ENCODE measurements at places on chromosomes 16 and 17.

GRCh38 chr17:4733073-4733531, 1.9 kb downstream of the MED11 start:
- no peak overlapping the region for H3K27ac ChIP-seq
- H3K36me3 ChIP-seq = no peaks in the 10 kb centered on the region
- no peak for DNase-seq
- no peak overlapping the region for H3K4me3 ChIP-seq
- H3K27me3 ChIP-seq = peaks cover 5% of the 10 kb centered on the region
- peaks cover 4% of the 10 kb centered on the region for H3K4me1 ChIP-seq

- peak; percentile 48 for DNase-seq
- peaks cover 2% of the 10 kb centered on the region for H3K4me1 ChIP-seq
- H3K27me3 ChIP-seq = no peaks in the 10 kb centered on the region
- H3K27ac ChIP-seq = no peak overlapping the region
- H3K36me3 ChIP-seq = no peaks in the 10 kb centered on the region
- no peak overlapping the region for H3K4me3 ChIP-seq
Measured at GRCh38 chr17:62822080-62822904, 14.2 kb upstream of the MARCHF10 start.

GRCh38 chr17:57516290-57517230, 228.5 kb downstream of the CCDC182 start:
- no peak overlapping the region for H3K4me3 ChIP-seq
- no peak for DNase-seq
- H3K27ac ChIP-seq = no peak overlapping the region

DNA sequence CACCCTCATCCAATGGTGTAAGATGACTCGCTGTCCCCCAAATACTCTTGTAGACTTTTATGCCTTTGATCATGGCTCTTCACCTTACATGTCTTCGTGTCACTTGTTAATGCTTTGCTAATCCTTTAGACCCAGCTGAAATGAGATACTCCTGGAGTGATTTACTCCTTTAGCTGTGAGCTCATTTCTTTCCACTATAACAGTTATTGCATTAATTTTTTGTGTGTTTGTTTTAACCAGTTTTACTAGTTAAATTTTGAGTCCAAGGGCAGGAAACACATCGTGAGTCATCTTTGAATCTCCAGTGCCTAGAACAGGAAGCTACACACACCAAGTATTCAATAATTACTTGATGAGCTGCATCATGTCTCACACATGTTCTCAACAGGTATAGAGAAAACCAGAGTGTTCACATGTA, 6.5 kb upstream of the CTCF start:
- DNase-seq = no peak

- no peaks in the 10 kb centered on the region for H3K27me3 ChIP-seq
- no peaks in the 10 kb centered on the region for H3K36me3 ChIP-seq
- peaks cover 7% of the 10 kb centered on the region for H3K4me1 ChIP-seq
- DNase-seq = no peak
Measured at GRCh38 chr17:79923974-79924638, 84.9 kb upstream of the CBX4 start.

DNA sequence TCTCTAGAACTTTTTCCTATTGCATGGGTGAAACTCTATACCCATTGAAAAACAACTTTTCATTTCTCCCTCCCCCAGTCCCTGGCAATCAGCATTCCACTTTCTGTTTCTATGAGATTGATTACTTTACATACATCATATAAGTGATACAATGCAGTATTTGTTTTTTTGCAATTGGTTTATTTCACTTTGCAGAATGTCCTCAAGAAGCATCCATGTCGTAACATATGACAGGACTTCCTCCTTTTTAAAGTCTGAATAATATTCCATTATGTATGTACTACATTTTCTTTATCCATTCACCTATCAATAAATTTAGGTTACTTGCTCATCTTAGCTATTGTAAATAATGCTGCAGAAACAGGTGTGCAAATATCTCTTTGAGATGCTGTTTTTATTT, 8.8 kb downstream of the IL21R start:
- H3K4me1 ChIP-seq = peaks cover 6% of the 10 kb centered on the region
- no peak overlapping the region for H3K4me3 ChIP-seq
- H3K27me3 ChIP-seq = no peaks in the 10 kb centered on the region
- no peak for DNase-seq

DNA sequence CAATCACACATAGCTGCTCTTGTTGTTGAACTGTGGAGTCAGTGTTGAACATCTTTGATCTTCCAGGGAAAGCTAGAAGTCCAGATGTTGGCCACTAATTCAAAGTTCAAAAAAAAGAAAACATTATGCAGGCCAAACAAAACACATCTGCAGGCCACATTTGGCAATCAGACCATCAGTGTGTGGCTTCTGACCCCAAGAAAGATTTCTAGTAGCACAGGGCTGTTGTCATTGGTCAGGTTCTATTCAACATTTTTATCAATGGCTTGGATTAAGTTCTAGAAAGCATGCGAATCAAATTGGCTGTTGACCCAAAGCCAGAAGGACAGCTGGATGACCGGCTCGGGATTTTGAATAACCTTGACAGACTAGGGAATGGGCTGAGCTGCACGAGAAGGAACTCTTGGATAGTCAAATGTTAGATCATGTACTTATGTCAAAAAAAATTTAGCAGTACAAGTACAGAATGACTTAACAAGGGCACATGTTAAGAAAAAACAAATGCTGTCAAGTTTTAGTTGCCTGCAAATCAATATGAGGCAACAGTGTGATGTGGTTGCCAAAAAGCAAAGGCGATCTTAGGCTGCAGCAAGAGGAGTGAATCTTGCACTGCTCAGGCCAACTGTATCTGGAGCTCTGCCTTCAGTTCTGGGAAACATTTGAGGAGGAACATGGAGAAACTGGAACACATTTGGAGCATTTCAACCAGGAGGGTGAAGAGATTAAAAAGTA, 187.6 kb downstream of the RGS9 start:
- H3K4me3 ChIP-seq = no peak overlapping the region
- no peak overlapping the region for H3K27ac ChIP-seq
- DNase-seq = peak; percentile 43
- no peaks in the 10 kb centered on the region for H3K27me3 ChIP-seq

GRCh38 chr16:4935241-4935855, 1.6 kb downstream of the PPL start:
- peak overlapping the region; percentile 23 for H3K4me3 ChIP-seq
- DNase-seq = peak; percentile 63
- no peaks in the 10 kb centered on the region for H3K27me3 ChIP-seq
- H3K36me3 ChIP-seq = no peaks in the 10 kb centered on the region
- H3K27ac ChIP-seq = peak overlapping the region; percentile 88

GRCh38 chr17:80817861-80818260, 173.8 kb upstream of the CHMP6 start:
- no peak for DNase-seq
- H3K36me3 ChIP-seq = no peaks in the 10 kb centered on the region
- H3K4me1 ChIP-seq = peaks cover 4% of the 10 kb centered on the region
- no peaks in the 10 kb centered on the region for H3K27me3 ChIP-seq

DNA sequence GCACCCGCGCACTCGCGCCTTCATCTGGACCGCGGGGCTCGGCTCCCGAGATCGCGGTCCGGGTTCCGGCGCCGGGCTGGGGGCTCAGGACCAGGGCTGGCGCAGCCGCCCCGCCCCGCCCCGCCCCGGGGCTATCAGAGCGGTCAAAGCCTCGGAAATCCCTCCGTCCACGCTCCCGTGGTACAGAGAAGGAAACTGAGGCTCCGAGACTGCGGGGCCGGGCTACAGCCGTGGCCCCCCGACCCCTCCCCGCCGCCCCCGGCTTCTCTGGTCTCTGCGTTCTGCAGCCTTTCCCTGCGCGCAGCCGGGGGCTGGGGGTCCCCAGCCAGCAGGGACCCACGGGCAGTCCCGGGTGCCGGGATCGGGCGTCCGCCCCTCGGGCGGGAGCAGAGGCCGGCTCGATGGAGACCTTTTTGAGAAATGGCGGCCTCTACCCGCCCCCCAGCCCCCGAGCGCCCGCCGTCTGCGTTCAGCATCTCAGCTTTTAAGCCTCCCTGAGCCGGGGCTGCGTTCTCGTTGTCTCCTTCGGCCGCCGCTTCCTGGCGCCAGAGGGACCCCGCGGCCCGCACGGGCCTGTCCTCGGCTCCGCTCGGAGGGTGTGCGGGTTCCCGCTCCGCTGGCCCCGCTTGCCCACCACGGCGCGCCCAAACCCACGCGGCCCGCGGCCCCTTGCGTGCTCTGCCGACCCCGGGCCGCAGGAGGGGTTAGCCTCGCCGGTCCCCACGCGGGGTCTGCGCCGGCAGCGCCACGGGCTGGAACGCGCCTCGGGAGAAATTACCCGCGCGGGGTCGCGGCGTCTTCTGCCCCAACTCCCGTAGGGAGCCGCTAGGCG, 1.5 kb upstream of the NPTX1 start:
- no peak overlapping the region for H3K27ac ChIP-seq
- H3K36me3 ChIP-seq = no peaks in the 10 kb centered on the region
- H3K4me1 ChIP-seq = peaks cover 21% of the 10 kb centered on the region
- DNase-seq = peak; percentile 72
- H3K27me3 ChIP-seq = peaks cover 60% of the 10 kb centered on the region
- no peak overlapping the region for H3K4me3 ChIP-seq

DNA sequence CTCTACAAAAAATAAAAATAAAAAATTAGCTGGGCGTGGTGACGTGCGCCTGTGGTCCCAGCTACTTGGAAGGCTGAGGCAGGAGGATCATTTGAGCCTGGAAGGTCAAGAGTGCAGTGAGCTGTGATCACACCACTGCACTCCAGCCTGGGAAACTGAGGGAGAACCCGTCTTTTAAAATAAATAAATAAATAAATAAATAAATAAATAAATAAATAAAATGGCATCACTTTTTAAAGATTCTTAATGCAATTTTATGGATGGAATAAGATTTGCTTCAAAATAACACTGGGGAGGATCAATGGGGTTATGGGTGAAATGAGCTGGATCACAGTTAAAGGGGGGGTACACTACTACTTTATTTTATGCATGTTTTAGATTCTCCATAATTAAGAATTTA, 14.9 kb downstream of the GDE1 start:
- no peak for DNase-seq
- H3K36me3 ChIP-seq = peaks cover 17% of the 10 kb centered on the region
- no peak overlapping the region for H3K27ac ChIP-seq
- no peaks in the 10 kb centered on the region for H3K4me1 ChIP-seq
- H3K27me3 ChIP-seq = no peaks in the 10 kb centered on the region

- peaks cover 38% of the 10 kb centered on the region for H3K4me1 ChIP-seq
- peak overlapping the region; percentile 100 for H3K27ac ChIP-seq
- H3K27me3 ChIP-seq = no peaks in the 10 kb centered on the region
Measured at GRCh38 chr17:57953219-57953618, 2.0 kb downstream of the CUEDC1 start.

- no peak overlapping the region for H3K27ac ChIP-seq
- no peak overlapping the region for H3K4me3 ChIP-seq
- DNase-seq = no peak
- no peaks in the 10 kb centered on the region for H3K36me3 ChIP-seq
Measured at GRCh38 chr16:62829084-62829483, 792.8 kb upstream of the CDH8 start.

DNA sequence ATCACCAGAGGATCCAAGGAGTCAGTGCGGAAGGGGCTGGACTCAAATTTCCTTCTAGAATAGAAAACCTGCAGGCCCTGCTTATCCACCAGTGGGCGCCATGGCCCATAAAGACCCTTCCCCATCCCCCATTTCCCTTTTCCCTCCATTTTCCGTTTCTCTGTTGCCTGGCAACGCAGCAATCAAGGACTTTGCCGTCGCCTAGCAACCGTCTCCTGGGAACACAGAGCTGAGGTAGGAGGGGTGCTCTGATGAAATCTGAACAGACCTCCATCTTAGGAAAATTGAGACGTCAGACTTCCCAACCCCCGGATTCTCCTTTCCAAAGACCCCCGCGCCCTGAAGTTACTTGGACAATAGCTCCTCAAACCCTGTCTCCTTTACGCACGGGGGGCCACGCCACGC, 5.7 kb downstream of the DLG4 start:
- peak; percentile 97 for DNase-seq
- peak overlapping the region; percentile 34 for H3K4me3 ChIP-seq

DNA sequence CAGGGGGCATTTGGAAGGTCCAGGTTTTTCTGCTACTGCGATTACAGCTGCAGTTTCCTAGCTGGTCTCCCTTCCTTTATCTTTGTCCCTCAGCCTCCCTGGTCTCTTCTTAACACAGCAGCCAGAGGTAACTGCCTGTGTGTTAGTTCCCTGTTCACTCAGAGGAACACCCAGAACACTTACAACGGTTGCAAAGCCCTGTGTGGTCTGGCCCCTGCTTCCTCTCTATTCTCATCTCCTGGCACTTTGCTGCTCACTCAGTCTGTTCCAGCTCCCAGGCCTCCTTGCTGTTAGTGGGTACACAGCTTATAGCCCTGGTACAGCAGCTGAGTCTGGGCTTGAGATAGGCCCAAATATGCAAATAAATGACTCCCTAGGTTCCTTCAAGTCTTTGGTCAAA, 16.4 kb downstream of the NTN1 start:
- DNase-seq = no peak
- H3K27ac ChIP-seq = no peak overlapping the region
- no peak overlapping the region for H3K4me3 ChIP-seq
- no peaks in the 10 kb centered on the region for H3K4me1 ChIP-seq
- H3K36me3 ChIP-seq = no peaks in the 10 kb centered on the region

DNA sequence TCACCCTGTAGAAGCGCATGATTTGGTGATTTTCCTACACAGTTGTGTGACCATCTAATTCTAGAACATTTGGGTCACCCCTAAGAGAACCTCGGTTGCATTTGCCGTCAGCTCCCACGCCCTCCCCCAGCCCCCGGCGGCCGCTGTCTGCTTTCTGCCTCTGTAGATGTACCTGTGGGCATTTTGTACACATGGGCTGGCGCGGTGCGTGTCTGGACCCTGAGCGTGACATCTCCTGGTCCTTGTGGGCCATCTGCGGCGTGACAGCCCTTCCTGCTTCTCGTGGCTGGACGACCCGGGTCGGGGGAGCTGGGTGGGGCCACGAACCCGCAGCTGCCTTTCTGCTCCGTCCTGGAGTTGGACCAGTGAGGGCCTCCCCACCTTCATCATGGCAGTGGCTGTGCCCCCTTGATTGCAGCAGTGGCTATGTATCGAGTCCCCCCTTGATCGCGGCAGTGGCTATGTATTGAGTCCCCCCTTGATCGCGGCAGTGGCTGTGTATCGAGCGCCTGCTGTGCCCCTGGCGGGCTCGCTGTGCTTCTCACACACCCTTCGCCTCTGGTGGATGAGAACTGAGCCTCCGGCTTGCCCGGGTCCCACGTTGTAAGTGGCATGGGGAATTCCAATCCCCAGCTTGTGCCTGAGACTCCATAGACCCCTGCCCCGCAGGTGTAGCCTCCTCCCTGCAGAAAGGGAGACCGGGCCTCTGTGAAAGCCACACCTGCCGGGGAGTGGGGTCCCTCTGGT, 24.1 kb downstream of the GSE1 start:
- H3K36me3 ChIP-seq = no peaks in the 10 kb centered on the region
- H3K4me1 ChIP-seq = peaks cover 21% of the 10 kb centered on the region
- H3K4me3 ChIP-seq = no peak overlapping the region
- no peak for DNase-seq

GRCh38 chr16:66258916-66259845, 107.3 kb upstream of the CDH5 start:
- DNase-seq = no peak
- H3K27ac ChIP-seq = no peak overlapping the region
- peaks cover 24% of the 10 kb centered on the region for H3K4me1 ChIP-seq
